Activated T-helper 1 cell treated with anti-CD3 and anti-CD28 coated beads, Interleukin-2, amount 50 U/mL, for 16 hours (primary cell): ENCODE measurements at places on chromosomes 7 and 10.

DNA sequence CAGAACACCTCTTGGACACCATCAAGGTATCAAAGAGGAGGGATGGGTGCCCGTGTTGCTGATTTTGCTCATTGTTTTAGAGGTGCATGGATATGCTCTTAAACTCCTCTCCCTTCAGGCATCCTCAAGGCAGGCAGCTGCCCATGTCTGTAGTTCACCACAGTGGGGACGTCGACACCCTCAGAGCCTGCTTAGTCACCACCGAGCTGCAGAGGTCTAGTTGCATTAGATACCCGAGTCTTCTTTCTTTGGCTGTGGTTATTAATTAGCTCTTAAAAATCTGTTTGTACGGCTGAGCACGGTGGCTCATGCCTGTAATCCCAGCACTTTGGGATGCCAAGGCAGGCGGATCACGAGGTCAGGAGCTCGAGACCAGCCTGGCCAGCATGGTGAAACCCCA lies 24.7 kb upstream of the TSPAN13 start:
- DNase-seq = no peak

DNA sequence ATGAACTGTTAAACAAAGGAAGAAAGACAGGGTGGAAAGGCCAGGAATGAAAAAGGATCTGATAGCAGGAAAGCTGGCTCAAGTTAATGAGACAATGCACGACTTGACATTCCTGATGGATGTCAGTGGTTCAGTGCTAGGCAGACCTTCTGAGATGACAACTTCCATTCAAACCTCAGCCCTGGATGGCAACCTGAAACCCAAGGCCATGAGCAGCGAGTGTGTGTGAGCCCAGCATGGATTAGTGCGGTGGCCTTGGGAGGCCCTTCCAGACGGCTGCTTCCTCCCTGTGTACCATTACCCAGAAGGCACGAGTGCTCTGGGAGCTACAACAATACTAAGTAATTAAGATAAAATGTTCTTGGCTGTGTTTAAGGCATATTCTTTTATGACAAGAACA lies 18.8 kb downstream of the TRIL start:
- DNase-seq = no peak

- no peak for DNase-seq
These were observed 110.7 kb downstream of the RALA start for GRCh38 chr7:39733881-39734632.

- DNase-seq = no peak
These were observed 206.5 kb downstream of the SORCS1 start for GRCh38 chr10:106957823-106958588.

GRCh38 chr10:73577788-73578187 lies 13.4 kb downstream of the USP54 start:
- no peak for DNase-seq

GRCh38 chr10:70334526-70335245 lies 47.7 kb downstream of the LRRC20 start:
- DNase-seq = no peak

DNA sequence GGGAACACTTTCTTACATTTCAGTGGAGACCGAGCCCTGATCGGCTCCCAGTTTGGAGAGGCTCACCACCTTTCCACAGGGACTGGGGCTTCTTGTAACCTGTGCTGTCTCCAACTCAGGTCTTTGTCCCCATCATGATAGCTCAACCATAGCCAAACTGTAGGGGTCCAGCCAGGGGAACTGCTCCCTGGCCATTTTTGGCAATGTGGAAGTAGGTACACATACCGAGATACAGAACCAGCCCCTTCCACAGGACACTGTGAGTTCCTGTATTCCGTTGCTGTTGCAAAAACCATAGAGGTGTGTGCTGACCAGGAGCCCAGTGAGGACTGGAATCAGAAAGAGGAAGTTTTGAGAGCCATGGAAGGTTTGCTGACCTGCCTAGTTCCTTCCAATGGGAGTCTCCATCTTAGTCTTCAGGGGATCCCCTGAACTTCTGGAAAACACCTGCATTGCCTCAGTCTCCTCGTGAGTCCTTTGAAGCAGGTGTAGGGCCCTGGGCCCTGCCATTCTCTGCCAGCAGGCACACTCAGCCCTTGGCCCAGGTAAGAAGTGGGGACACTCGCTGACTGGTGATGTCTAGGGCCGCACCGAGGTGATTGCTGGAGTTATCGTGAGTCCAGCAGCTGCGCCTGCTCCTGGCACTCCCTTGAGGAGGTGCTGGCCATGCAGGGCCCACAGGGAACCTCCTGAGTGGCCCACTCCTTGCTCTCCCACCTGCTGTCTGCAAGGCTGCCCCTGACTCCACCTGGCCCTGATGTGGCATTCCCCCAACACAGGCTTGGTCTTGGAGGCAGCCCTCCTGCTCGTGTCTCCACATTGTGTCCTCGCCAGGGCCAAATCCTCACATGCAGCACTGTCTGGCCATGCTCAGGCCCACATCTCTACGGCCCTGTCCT lies 11.2 kb downstream of the WDFY4 start:
- no peak for DNase-seq

DNA sequence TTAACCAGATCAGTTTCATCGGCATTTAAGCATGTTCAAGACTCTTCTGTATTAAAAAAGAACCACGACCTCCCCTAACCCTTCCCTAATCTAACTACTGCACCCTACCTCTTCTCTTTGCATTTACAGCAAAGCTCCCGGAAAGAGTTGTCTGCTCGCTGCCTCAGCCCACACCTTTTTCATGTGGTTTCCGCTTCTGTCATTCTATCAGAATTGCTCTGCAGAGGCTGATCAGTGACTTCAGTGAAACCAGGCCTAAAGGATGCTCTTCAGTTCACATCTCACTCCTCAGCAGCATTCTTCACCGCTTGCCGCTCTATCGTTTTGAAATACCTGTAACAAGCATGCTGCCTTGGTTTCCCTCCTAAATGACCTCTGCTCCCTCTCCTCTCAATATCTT lies 160.9 kb downstream of the SDK1 start:
- peak; percentile 28 for DNase-seq

DNA sequence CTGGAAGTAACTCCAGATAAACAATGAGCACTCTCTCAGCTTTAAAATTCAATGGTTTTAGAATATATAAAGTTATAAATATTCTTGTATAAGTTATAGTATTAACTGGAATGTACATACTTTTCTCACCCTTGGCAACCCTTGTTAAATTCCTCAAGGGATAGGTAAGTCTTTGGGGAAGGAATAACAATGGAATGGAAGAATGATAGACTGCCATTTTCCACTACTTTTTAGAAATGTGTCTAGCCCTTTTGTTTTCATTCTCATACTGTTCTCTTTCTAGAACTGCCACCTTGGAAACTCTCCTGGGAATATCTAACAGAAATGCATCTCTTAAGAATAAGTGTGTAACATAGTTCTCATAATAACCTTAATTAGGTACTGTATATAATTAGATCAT lies 8.3 kb downstream of the KIF5B start:
- no peak for DNase-seq

- DNase-seq = no peak
These were observed 89.1 kb upstream of the PDCD4 start for GRCh38 chr10:110782616-110783015.

- DNase-seq = no peak
These were observed 163.0 kb upstream of the PPP1R3A start for GRCh38 chr7:114081606-114082425.

GRCh38 chr7:50211130-50212015 lies 93.1 kb upstream of the IKZF1 start:
- no peak for DNase-seq

DNA sequence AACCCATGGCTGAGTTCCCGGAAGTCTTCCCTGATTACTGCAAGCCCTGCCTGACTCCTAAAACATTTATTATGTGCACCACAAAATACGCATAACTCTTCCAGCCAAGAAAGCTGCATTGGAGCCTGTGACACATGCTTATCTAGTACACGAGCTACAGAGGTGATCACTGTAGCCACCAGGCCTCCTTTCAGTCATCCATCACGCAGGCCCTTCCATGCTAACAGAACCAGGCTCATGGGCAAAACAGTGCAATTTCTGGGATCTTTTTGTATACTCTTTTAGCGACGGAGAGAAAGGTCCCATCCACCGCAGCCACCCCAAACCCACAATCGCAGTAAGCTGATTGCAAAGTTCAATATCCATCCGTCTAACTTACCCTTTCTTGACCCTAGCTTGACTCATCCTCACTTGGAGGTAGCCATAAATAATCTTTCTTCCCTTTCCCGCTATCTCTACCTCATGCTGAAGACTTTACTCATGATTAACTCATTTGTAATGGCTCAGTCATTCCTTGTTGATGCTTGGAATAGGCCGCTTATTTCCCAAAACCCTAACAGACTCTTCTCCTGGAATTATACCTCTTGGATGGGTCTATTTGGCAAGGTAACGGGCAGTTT lies 1203.5 kb downstream of the TYW1 start:
- no peak for DNase-seq

- DNase-seq = no peak
These were observed 117.2 kb upstream of the GLCCI1 start for GRCh38 chr7:7851381-7851780.

GRCh38 chr7:32194537-32194936 lies 124.3 kb upstream of the PDE1C start:
- DNase-seq = no peak

- no peak for DNase-seq
These were observed 291.8 kb downstream of the TCERG1L start for GRCh38 chr10:131019696-131020095.
